ENCODE measurements at places on chromosomes 12 and 14.
A peak's percentile ranks its signal among the peaks of the same experiment; 100 is the strongest.

GRCh38 chr12:89309440-89309802 is 42.9 kb downstream of the DUSP6 start:
- DNase-seq = no peak

- no peak for DNase-seq
Measured at GRCh38 chr12:13100605-13100881, 2.9 kb downstream of the GSG1 start.

GRCh38 chr14:55938249-55938791 is 179.9 kb upstream of the PELI2 start:
- DNase-seq = peak; percentile 93

GRCh38 chr12:5267603-5268423 is 164.1 kb upstream of the NTF3 start:
- no peak for DNase-seq

DNA sequence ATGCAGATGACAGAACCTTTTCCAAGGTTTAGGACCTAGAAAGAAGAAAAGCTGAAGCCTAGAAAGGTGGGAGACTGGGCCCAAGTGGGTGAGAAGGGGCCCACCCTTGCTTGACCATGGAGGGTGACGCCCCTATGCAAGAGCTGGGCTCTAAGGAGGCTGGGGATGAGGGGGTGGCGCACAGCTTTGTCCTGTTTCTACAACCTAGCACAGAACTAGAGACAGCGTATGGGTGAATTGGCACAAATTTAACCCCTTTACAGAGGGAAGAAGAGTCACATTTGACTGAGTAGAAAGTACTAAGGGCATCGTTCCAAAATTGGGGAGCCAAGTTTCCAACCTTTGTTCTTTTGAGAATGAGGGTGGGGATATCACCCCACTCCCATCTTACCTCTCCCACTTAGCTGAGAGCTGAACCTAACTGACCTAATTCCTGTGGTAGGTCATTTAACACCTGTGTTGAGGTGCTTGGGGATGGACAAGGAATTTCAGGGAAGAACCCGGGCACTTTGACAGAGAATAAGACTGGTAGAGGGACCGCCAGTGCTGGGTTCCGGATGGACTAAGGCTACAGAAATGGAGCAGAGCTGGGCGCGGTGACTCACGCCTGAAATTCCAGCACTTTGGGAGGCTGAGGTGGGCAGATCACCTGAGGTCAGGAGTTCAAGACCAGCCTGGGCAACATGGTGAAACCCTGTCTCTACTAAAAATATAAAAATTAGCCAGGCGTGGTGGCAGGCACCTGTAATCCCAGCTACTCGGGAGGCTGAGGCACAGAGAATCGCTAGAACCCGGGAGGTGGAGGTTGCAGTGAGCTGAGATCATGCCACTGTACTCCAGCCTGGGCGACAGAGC is 5.2 kb downstream of the NFKBIA start:
- DNase-seq = no peak

DNA sequence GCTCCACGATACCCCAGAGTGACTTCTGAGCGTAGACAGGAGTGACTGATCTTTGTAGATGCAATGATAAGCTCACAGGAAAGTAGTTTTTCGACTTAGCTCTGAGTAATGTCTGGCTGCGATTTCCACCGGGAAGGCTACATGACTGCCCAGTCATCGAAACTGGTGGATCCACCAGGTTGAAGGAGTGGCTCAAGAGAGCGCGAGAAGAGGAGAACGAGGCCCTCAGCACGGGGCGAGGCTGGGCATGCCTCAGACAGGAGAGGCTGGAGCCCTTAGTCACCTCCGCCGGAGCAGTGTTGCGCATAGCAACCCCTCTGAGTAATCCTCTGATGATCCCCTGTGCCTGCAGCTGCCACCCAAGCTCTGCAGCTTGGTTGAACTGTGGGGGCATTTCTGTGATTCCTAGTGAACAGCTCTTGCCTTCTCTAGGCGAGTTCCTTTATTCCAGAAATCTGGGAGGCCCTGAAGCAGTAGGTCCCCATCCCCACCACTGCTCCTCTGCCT is 25.6 kb downstream of the ELK3 start:
- peak; percentile 90 for DNase-seq

DNA sequence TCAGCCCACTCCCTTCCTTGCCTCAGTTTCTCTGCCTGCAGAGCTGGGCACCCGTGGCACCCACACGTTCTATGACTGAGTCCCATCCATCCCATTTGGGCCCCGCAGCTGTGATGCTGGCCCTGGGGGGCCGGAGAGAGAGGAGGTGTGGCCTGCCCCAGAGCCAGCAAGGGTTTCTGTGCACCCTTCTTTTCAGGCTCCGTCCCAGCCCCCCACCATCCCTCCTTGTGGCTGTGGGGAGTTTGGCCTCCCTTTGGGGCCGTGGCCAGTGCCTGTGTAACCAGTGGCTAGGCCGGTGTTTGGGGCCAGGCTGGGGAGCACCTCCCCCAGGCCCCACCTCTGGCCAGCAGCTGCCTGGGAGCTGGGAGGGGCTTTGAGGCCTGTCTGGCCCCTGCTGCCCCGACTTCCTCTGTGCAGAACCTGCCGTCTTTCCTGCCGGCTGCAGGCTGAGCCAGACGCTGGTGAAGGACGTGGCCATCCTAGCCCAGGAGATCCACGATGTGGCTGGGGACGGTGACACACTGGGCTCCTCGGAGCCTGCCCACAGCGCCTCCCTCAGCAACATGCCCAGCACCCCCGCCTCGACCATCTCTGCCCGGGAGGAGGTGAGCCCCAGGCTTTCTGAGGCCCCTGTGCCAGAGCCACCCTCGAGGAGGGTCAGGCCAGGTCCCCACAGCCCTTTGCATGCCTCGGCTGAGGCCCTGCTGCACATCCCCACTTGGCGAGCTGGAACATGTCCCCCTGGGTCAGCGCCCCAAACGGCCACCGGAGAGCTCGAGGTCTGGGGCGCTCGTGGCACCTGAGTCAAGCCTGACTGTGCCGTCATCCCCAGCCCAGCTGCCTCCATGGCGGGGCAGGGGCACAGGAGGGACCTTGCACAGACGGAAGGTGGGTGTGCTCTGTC is 27.7 kb downstream of the CEP170B start:
- no peak for DNase-seq

GRCh38 chr14:76280221-76280620 is 95.7 kb upstream of the ESRRB start:
- DNase-seq = no peak

DNA sequence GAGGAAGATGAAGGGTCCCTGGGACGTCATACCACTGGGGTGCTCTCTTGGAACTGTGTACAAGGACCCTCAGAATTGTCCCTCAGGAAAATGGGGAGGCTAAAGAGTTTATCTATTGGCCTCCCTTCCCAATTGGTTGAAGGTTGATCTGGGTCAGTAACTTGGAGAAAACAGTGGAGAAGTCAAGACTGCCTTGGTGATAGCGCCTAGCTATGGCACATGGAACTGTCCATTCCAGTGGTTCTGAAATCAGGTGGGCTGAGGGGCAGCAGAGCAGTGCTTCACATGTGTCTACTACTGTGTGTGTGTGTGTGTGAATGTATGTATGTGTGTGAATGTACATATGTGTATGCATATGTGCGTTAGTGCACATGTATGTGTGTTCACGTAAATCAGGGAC is 316.1 kb downstream of the AACS start:
- DNase-seq = no peak

DNA sequence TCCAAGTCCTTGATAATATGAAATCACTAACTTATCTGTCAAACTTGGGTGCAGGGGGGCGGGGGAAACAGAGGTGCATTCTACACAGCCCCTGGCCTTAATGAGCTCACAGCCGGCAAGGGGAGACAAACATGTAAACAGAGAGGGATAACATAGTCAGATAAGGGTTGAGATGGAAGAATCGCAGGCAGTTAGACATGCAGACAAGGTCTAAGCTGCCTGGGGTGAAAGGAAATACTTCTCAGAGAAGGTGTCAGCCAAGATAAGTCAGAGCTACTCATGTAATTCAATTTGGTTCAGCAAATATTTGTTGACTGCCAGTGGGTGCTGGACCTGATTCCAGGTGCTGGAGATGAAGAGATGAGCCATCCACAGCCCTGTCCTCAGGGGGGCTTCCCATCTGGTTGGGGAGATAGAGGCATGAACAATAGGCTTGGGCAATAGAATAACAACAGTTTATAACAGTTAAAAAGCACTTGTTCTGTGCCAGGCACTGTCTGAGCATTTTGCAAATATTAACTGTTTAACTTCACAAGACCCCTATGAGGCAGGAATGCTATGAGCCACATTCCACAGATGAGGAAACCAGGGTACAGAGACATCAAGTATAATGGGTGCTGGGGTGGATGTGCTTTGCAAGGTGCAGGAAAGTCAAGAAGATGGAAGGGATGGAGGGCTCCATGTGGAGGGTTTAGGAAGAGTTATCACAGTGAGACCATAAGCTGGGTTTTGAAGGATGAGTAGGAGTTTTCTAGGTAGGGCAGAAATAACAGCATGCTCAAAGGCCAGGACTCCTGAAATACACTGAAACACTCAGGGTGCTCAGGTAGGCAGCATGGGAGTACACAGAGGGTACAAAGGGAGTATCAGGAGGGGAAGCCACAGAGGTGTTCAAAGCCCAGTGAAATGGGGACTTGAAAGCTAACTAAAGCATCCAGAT is 79.0 kb downstream of the WSCD2 start:
- DNase-seq = no peak

DNA sequence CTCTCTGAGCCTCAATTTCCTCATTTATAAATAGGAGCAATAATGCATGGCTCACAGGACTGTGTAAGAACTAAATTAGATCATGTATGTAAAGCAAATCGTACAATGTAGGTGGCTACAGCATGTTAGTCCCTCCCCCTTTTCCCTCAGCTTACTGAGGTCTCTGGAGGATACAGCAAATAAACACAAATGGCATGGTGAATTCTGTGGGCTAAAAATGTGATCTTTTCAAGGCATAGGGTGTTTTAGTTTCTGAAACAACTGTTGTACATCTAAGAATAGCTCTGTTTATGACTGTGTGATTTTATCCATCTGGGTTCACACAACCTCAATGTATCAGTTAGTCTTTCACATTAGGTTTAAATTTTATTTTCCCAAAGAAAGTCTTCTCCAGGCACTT is 121.2 kb upstream of the PLEKHG7 start:
- DNase-seq = peak; percentile 16

GRCh38 chr12:88553941-88554658 is 26.2 kb downstream of the KITLG start:
- DNase-seq = peak; percentile 98

DNA sequence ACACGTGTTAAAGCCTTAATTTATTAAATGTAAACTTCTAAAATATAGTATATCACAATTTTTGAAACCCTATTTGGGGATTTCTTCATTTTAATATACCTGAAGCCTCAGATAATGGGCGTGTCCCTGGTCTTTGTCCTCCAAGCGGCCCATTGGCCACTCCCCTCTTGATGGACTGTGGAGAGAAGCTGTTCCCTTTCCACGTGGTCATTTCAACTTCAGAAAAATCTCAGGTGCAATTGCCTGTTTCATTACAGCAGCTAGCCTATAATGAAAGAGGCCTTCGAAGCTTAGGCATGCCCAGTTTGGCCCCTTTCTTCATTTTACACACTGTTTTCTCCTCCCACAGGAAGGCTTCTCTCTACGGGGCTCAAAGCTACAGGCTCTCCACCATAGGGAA is 131.4 kb upstream of the ARHGAP5 start:
- DNase-seq = no peak

- DNase-seq = no peak
Measured at GRCh38 chr14:92005019-92005418, 34.8 kb downstream of the TRIP11 start.

DNA sequence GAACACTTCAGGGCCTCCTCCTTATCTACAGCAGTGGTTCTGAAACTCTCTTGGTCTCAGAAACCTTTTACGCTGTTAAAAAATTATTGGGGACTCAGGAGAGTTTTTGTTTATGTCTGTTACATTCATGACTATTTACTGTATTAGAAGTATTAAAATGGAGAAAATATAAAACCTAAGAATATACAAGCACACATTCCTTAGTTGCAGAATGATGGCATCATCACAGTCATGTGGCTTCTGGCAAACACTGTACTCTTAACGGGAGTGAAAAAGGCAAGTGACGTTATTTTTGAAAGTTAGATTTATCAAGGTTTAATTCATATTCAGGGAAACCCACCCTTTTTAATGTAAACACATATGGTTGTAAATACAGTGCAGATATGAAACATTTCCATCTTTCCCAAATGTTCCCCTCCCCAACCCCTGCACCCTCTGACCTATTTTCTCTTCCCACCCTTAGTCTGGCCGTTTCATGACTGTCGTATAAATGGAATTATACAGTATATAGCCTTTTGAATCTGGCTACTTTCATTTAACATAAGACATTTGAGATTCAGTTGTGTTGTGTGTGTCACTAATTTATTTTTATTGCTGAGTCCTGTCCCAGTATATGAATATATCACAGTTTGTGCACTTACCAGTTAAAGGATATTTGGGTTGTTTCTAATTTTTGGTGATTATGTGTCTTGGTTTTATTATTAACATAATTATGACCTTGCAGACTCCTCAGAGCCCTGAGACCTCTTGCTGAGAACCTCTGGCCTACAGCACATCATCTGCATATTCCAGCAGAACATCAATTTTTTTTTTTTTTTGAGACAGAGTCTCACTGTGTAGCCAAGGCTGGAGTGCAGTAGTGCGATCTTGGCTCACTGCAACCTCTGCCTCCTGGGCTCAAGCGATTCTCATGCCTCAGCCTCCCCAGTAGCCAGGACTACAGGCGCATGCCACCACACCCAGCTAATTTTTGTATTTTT is 457.0 kb downstream of the PCNX1 start:
- peak; percentile 66 for DNase-seq

DNA sequence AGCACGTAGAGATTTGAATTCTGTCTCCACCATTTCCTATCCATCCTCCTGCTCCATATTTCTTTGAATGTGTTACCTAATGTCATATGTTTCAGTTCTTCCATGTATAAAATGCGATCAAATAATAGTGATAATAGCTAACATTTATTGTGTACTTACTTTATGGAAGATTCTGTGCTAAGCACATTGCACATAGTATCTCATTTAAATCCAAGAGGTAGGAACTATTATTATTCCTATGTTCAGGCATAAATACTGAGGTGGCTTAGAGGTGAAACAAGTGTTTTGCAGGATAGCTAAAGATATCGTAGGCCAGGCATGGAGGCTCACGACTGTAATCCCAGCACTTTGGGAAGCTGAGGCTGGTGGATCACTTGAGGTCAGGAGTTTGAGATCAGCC is 17.5 kb upstream of the AICDA start:
- no peak for DNase-seq

DNA sequence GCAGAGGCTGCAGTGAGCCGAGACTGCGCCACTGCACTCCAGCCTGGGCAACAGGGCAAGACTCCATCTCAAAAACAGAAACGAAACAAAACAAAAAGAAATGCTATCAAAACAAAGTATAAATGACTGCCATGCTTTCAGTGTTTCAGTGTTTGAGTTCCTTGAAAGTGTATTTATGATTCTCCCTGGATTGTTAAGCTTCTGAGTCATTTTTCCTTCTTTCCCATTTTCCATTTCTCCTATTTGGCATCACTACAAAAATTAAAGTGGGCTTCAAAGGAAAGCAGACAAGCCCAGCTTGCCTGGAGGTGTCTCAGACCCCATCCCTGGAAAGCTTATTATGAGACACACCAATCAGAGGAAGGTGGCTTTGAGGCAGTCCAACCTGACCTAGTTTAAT is 35.1 kb downstream of the NIN start:
- DNase-seq = no peak
